NCI-H146 (cell line): ENCODE measurements at places on chromosomes 13 and 19.

- DNase-seq = no peak
Measured at GRCh38 chr13:72199640-72200039, 332.6 kb upstream of the DACH1 start.

DNA sequence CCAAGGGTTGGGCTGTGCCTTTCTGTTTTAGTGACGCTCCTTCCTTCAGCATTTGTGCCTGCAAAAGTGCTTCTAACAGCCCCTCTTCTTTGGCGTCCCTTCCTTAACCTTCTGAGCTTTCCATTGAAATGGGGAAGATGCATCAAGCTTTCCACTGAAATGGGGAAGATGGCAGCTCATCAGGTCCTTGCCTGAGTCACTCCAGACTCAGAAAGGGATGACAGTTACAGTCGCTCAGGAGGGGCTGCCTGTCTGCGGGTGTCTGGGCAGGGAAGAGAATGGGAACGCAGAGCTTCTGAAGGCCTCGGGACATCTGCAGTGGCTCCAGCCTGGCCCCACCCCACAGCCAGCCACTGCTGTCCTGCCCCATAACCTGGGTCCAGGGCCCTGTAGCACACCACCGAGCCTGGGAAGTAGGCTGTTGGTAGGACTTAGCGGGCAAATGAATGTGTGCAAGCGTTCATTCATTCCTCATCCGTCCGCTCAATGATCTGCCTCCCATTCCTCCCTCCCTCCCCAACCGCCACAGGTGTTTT lies 9.8 kb downstream of the AP1M1 start:
- no peak for DNase-seq

- no peak for DNase-seq
Measured at GRCh38 chr13:32378012-32378411, 49.9 kb downstream of the N4BP2L1 start.

DNA sequence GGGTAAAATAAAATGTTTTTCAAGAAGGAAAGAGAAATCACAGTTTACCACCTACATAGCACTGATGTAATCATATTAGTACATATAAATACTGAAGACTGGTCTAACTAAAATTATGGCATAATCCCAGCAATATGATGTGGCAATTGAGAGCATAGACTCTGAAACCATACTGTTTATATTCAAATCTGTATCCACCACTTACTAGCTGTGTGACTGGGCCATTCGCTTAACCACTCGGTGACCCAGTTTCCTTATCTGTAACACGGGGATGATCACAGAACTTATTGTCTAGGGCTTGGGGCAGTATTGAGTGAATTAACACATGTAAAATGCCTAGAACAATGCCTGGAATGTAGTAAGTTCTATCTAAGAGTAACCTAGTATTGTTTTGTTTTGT lies 13.1 kb upstream of the GTF3A start:
- no peak for DNase-seq

DNA sequence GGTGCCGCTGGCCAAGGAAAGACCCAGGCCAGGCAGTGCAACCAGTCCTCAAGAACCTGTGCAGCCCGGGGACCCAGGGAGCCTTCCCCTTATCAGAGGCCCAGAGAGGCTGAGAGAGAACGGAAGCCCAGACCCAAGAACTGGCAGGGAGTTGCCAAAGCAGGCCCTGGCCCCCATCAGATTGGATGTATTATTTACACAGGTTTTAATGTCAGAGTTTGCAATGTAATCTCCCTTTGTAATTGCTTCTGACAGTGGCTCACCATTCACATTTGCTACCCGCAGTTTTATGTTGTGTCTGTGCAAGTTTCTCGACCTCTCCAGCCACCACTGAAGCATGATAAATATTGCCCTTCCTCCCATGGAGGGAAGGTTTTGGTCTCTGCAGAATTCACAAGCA lies 660.9 kb downstream of the LIG4 start:
- no peak for DNase-seq

DNA sequence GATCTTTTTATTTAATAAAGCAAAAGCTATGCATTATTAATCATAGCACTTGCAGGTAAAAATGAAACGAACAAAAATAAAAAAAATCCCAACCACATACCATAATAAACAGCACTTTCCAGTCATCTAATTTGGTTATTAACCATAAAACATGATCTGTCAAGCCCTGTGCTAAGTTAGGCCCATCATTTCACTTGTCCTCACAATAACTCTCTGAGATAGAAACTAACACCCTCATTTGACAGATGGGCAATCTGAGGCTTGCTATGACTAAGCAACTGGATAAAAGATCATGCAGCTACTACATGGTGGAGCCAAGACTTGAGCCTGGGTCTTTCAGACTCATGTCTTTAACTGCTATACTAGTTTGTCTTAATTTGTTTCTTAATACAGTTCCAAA lies 21.8 kb downstream of the PROSER1 start:
- DNase-seq = no peak

GRCh38 chr13:22050951-22051563 lies 380.2 kb downstream of the FGF9 start:
- DNase-seq = no peak
